ENCODE measurements at places on chromosomes 5 and 9. TPM values are rescaled to one million over a fixed set of nuclear protein-coding genes. Genes with fewer than 3 reads are reported as not detected.

AGXT2 gene
- total RNA-seq = 0.17 TPM

PRR7 gene
- total RNA-seq = 2.9 TPM

CCDC112 gene
- total RNA-seq = 12.1 TPM

WDR31 gene
- 4.0 TPM for total RNA-seq

OCLN gene
- total RNA-seq = 1.0 TPM

ASPN gene
- total RNA-seq = 15.2 TPM

PCDHGA9 gene
- 8.0 TPM for total RNA-seq

IL17B gene
- not detected for total RNA-seq

PAM gene
- 504 TPM for total RNA-seq

CDHR2 gene
- under 0.01 TPM for total RNA-seq

NME5 gene
- 2.6 TPM for total RNA-seq

PCDHGC4 gene
- total RNA-seq = 6.0 TPM

RIMOC1 gene
- 17.4 TPM for total RNA-seq

TMEM252 gene
- not detected for total RNA-seq

All from smooth muscle cell of trachea (primary cell).